ENCODE measurements at places on chromosomes 6 and 20. TPM values are rescaled to one million over a fixed set of nuclear protein-coding genes. Genes with fewer than 3 reads are reported as not detected.

STX11 gene
- 42.6 TPM for total RNA-seq

MARCKS gene
- 48.8 TPM for total RNA-seq

INSM1 gene
- not detected for total RNA-seq

COL11A2 gene
- not detected for total RNA-seq

SSTR4 gene
- not detected for total RNA-seq

FOXS1 gene
- total RNA-seq: not detected

JAG1 gene
- total RNA-seq: 80.8 TPM

ADGRF4 gene
- total RNA-seq: 0.22 TPM

ROS1 gene
- total RNA-seq: under 0.01 TPM

PGC gene
- total RNA-seq: not detected

LTB gene
- not detected for total RNA-seq

All from subcutaneous adipose tissue (tissue), 4 donors.